WTC11 (cell line): ENCODE measurements at places on chromosomes 12 and 14. TPM values are rescaled to one million over a fixed set of nuclear protein-coding genes. Genes with fewer than 3 reads are reported as not detected.

- H3K4me1 ChIP-seq = peaks cover 7% of the 10 kb centered on the region
- DNase-seq = no peak
- no peaks in the 10 kb centered on the region for H3K27me3 ChIP-seq
- no peak overlapping the region for H3K4me3 ChIP-seq
- H3K36me3 ChIP-seq = peaks cover 15% of the 10 kb centered on the region
Measured at GRCh38 chr14:99441918-99442317, 38.7 kb downstream of the SETD3 start.

- DNase-seq = peak; percentile 68
- no peak overlapping the region for H3K4me3 ChIP-seq
- H3K36me3 ChIP-seq = peaks cover 9% of the 10 kb centered on the region
- peaks cover 37% of the 10 kb centered on the region for H3K4me1 ChIP-seq
Measured at GRCh38 chr14:53180272-53181221, 27.4 kb upstream of the DDHD1 start.

- peak overlapping the region; percentile 79 for H3K27ac ChIP-seq
- no peaks in the 10 kb centered on the region for H3K27me3 ChIP-seq
- peaks cover 72% of the 10 kb centered on the region for H3K4me1 ChIP-seq
- no peak overlapping the region for H3K4me3 ChIP-seq
- H3K36me3 ChIP-seq = no peaks in the 10 kb centered on the region
Measured at GRCh38 chr14:54366736-54367735, 29.8 kb upstream of the CDKN3 start.

DNA sequence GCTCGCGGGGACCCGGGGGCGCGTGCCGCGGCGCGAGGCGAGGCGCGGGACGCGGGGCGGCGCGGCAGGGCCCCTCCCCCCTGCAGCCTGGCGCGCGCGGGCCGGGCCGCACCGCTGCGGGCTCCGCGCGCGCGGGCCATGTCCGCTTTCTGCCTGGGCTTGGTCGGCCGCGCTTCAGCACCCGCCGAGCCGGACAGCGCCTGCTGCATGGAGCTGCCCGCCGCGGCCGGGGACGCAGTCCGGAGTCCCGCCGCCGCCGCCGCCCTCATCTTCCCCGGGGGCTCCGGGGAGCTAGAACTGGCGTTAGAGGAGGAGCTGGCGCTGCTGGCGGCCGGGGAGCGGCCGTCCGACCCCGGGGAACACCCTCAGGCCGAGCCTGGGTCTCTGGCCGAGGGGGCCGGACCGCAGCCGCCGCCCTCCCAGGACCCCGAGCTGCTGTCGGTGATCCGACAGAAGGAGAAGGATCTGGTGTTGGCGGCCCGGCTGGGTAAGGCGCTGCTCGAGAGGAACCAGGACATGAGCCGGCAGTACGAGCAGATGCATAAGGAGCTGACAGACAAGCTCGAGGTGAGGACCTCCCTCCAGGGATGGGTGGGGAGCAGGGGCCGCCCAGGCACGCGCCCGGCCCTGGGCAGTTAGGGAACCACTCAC, 820 bp downstream of the BICDL1 start:
- peak overlapping the region; percentile 68 for H3K4me3 ChIP-seq
- no peak overlapping the region for H3K27ac ChIP-seq

- H3K27ac ChIP-seq = no peak overlapping the region
- H3K36me3 ChIP-seq = no peaks in the 10 kb centered on the region
- H3K4me1 ChIP-seq = peaks cover 15% of the 10 kb centered on the region
- no peaks in the 10 kb centered on the region for H3K27me3 ChIP-seq
Measured at GRCh38 chr14:49961270-49962222, 68.7 kb downstream of the ARF6 start.

GRCh38 chr12:27861428-27862167, 81.6 kb upstream of the MANSC4 start:
- no peak overlapping the region for H3K4me3 ChIP-seq
- H3K27ac ChIP-seq = no peak overlapping the region
- H3K36me3 ChIP-seq = no peaks in the 10 kb centered on the region
- H3K27me3 ChIP-seq = no peaks in the 10 kb centered on the region
- no peak for DNase-seq

SLC5A8 gene
- total RNA-seq = 0.05 to 0.07 TPM in 2 of 3 replicates, not detected in the other

NIN gene
- 23.8 to 28.8 TPM (median 26.3 TPM) in 3 replicates for total RNA-seq

GRIN2B gene
- 1.3 to 1.6 TPM (median 1.4 TPM) in 3 replicates for total RNA-seq
